ENCODE measurements at places on chromosomes 1 and 21. TPM values are rescaled to one million over a fixed set of nuclear protein-coding genes. Genes with fewer than 3 reads are reported as not detected.
A peak's percentile ranks its signal among the peaks of the same experiment; 100 is the strongest.

GRCh38 chr1:110393691-110394492, 3.1 kb upstream of the SLC16A4 start:
- no peak for DNase-seq

DNA sequence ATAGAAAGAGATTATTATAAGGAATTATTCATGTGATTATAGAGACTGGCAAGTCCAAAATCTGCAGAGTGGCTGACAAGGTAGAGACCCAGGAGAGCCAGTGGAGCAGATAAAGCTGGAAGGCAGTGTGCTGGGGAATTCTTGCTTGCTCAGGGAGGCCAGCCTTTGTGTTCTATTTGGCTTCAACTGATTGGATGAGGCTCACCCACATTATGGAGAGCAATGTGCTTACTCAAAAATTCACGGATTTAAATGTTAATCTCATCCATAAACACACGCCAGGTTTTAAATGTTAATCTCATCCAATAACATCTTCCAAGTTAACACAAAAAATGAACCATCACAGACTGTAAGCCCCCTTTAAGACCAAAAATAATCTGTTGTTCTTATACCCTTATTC, 30.2 kb upstream of the PHGDH start:
- no peak for DNase-seq

DNA sequence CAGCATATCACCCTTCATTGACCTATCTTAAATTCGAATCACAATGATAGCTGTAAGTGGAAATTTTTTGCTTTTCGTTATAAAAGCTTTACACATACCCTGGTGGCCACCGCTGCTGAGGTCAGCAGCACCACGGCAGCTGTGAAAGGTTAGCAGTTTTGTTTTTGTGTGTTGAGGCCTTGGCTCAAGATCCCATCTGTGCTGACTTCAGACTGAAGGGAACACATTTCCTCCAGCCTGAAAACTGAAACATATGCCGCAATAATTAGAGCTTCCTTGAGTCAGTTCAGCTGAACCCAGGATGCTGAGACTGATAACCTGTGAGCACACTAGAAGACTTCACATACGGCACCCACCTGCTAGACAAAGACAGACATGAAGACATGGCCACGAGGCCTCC, 103.0 kb downstream of the SMYD3 start:
- no peak for DNase-seq

GRCh38 chr1:203695116-203695515, 68.5 kb downstream of the ATP2B4 start:
- peak; percentile 60 for DNase-seq

HPCAL4 gene
- total RNA-seq: not detected

TFF1 gene
- total RNA-seq: 85.8 TPM

Measured in thoracic aorta (tissue), 2 donors.